Karpas-422 (cell line): ENCODE measurements at places on chromosomes 13 and 19.

GRCh38 chr13:50352720-50353480, 337.7 kb downstream of the KCNRG start:
- DNase-seq: no peak

DNA sequence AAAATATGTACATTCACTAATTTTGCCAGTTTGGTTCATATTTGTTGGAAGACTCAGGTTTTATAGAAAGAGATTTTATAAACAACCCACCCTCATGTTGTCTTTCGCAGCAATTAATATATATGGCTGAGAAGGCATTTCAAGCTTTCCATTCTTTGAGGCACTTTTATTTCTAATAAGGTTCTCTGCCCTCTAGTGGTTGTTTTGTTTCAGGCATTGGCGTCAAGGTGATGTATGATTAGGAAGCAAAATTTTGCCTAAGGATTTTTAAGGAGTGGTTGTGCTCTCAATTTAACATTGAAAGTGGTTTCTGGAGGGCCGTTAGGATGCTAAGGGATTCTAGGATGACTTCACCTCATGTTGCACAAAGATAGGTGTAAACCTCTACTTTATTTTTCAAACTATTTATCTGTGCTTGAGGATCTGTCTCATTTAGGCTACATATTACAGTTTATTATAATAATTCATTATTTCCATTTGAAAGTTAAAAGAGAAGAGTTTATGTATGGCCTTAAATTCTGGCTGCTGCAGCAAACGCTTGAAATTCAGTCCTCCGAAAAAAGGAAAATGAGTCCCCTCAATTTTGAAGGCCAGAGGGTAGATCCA, 35.9 kb downstream of the OXGR1 start:
- DNase-seq: peak; percentile 79

DNA sequence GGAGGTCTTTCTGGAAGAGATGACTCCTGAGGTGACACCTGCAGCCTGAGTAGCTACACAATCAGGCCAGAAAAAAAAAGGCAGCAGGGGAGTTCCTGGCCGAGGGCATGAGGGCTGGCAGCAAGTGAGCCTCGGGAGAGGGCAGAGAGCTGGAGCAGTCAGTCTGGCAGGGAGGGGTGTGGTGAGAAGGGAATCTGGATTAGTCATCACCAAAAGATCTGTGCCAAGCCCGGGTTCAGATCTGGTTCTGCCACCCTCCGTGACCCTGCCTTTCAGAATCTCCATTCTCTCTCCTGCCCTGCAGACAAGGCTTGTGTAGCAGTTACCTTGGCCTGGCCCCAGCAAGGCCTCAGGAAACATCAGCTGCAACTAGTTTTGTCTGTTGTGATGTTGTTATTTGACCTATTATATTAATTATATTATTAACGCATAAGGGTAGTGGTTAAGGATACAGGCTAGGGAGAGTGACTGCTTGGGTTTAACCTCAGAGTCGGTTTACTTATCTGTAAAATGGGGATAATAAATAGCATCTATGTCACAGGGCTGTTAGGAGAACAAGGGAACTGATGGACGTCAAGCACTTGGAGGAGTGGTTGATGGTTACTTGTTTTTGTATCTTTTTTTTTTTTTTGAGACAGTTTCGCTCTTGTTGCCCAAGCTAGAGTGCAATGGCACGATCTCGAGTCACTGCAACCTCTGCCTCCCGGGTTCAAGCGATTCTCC, 2.7 kb upstream of the CAPNS1 start:
- peak; percentile 37 for DNase-seq

GRCh38 chr19:40807147-40808020, 8.4 kb downstream of the EGLN2 start:
- no peak for DNase-seq

DNA sequence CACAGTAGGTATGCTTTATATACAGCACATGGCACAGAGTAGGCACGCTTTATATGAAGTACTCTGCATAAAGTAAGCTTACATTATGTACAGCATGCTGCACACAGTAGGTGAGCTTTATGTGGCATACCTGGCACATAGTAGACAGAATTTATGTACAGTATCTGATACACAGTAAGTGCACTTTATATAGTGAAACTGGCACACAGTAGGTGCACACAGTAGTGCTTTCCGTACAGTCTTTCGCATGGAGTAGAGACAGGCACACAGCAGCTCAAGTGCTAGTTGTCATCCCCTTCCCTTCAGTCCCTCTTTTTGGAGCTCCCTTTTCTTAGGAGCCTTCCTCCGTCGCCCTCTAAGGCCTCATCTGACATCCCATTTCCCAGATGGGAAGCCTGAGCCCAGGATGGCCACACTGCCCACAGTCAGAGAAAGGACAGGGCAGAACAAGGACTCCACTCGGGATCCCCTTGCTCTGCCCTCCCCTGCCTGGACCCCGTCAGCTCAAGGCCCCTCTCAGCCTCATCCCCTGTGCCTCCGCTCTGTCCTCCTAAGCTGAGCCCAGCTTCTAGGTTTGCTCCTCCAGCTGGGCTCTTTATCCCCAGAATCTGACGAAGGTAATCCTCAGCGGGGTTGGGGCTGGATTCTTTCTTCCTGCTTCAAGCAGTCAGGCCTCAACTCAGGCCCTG, 852 bp upstream of the CYP4F12 start:
- DNase-seq: no peak

DNA sequence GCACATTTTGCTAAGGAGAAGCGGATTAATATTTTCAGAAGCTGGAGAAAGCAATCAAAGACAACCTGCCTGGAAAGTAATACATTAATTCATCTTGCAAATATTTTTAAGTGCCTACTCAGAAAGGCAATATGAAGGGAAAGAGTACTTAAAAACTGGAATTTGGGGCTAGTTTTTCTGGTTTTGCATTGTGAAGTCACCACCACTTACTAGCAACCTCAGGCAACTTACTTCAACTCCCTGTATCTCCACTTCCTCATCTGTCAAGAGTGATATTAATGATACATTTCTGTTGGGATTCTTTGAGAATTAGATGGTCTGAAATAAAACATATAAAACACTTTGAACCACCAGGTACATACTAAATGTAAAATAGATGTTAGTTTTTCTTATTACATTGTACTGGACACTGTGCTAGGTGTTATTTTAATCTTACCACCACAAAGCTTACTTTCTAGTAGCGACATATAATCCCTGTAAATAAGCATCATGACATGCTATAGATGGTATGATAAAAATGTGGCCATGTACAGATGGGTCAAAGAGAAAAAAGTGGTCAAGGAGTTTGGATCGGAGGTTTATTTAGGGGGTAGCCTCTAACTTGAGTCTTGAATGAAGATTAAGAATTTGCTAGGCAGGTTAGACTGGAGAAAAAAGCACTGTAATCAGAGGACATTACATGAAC, 101.2 kb downstream of the SPRY2 start:
- no peak for DNase-seq

GRCh38 chr13:23642110-23642509, 71.9 kb downstream of the TNFRSF19 start:
- DNase-seq: peak; percentile 7

- peak; percentile 92 for DNase-seq
Measured at GRCh38 chr19:7681340-7682174, 924 bp downstream of the TRAPPC5 start.

DNA sequence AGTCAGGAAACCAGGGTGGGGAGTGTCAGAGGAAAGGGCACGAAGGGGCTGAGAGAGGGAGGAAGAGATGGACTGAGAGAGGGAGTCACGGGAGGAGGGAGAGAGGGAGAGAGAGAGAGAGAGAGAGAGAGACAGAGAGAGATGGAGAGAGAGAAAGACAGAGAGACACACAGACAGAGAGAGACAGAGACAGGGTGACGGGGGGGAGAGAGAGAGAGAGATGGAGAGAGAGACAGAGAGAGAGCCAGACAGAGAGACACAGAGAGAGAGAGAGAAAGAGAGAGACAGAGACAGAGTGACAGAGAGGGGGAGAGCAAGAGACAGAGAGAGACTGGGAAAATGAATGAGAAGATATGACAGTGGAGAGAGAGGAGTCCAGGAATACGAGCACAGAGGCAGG, 494 bp upstream of the KLK14 start:
- no peak for DNase-seq

- no peak for DNase-seq
Measured at GRCh38 chr19:47824396-47824795, 2.7 kb downstream of the CRX start.

DNA sequence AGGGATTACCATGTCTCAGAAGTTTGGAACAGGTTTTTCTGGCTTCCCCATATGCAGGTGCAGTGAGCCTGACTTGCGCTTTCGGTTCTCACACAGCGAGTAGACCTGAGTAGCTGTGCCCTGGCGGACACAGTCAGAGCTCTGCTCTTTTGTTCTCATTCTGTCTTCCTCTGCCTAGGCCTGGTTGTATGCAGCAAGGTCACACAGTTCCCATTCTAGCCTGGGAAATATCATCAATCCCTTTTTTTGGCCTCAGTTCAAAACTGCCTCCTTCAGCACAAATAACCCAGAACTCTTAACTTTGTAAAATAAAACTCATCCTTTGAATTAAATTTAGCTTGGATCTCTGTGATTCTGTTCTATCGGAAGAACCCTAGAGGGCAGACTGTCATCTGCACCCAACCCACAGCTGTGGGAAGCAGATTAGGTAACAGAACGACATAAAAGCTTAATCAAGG, 10.2 kb downstream of the OXGR1 start:
- DNase-seq: no peak

DNA sequence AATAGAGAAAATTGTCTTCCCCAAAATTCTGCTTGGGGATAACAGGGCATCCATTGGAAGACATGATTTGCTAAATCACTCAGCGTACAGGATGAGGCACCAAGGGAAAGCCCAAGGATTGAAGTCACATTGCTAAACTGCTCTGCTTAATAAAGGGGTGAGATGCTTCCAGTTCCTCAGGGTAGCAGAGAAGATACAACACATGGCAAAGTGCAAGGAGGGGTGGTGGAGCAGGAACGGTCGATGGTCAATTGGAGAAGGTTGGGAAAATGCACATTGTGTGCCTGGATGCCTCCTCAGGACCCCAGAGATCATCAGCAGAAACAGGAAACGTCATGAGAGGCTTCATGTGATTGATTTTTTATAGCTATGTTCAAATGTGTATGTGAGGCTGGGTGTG, 116.3 kb upstream of the SOX1 start:
- DNase-seq: no peak

GRCh38 chr13:90954605-90955195, 392.8 kb upstream of the MIR17HG start:
- DNase-seq: no peak

GRCh38 chr13:79044415-79044814, 361.6 kb downstream of the RBM26 start:
- DNase-seq: no peak

GRCh38 chr13:20371825-20372224, 139.7 kb upstream of the GJB6 start:
- no peak for DNase-seq

DNA sequence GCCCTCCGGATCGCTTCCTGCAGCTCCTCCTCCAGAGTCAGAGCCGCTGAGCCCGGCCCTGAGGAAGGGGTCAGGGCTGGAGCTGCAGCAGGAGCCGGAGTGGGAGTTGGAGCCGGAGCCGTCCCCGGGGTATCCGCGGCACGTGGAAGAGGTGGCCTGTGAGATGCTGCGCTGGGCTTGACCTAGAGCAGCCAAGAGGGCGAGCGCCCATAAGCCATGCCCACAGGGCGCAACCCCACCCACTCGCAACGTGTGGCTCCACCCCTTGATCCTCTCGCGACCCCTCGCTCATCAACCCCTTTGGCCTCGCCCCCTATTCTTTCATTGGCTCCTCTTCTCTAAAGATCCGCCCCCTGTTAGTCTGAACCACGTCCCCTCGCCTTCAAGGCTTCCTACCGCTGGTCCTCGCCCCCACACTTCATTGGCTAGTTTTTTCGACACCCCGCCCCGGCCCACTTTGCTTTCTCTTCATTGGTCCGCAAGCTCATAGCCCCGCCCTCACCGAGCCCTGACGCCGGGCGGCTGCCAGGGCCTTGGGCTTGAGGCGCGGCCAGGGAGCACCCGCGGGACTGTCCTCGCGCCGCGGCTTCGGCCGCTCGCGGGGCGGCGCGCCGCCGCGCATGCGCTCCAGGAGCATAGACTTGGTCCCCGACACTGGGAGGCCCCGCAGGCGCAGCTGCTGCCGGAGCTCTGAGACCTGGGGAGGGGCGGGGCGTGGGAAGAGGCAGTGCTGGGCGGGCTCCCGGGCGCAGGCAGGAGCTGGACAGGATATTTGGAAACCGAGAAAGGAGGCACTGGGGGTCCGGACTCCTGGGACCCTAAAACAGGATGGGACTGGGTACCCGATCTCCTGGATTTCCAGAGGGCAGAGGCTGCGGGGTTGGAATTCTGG, 5.4 kb downstream of the MAMSTR start:
- peak; percentile 100 for DNase-seq

DNA sequence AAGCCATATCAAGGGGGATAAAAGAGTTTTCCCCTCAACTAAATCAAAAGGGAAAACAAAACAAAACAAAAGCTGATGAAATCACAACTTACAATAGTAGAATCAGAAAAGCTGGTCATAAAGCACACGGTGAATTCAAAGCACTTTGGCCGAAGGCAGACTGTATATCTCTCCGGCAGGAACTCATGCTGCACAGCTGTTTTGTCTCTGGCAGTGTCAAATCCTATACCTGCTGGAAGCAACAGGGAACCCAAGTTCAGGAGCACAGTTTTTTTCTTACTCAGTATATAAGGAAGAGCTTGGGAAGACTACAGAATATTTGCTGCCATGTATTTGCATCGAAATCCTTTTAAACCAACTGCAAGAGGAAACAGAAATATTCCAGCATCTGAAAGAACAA, 213.7 kb downstream of the RFC3 start:
- DNase-seq: no peak

DNA sequence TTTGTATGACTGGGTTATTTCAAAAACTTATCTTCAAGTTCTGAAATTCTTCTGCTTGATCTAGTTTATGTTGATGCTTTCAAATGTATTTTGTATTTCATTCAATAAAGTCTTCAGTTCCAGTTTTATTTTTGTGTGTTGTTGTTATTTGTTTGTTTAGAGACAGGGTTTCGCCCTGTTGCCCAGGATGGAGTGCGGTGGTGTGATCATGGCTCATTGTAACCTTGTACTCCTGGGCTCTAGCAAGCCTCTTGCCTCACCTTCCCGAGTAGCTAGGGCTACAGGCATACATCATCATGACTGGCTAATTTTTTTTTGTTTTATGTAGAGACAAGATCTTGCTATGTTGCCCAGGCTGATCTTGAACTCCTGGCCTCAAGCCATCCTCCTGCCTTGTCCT, 40.3 kb upstream of the ARHGEF7 start:
- no peak for DNase-seq

DNA sequence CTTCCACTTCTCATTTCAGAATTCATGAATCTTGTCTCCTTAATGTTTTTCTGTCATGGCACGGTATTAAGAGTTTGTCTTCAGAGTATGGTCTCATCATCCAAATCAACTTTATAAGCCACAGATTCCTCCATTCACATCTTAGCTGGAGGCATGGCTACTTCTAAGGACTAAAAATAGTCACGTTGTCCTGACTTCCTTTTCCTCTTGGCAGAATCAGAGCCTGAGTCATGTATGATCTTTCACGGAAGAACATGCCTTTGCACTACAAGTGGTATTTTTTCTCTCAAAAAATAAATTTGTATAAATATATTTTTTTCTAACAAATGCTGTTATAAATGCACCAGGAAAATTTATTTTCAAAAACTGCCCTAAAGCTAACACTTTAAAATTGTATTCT, 71.4 kb downstream of the ALOX5AP start:
- DNase-seq: peak; percentile 12
